ENCODE measurements at places on chromosomes 7 and 10.

DNA sequence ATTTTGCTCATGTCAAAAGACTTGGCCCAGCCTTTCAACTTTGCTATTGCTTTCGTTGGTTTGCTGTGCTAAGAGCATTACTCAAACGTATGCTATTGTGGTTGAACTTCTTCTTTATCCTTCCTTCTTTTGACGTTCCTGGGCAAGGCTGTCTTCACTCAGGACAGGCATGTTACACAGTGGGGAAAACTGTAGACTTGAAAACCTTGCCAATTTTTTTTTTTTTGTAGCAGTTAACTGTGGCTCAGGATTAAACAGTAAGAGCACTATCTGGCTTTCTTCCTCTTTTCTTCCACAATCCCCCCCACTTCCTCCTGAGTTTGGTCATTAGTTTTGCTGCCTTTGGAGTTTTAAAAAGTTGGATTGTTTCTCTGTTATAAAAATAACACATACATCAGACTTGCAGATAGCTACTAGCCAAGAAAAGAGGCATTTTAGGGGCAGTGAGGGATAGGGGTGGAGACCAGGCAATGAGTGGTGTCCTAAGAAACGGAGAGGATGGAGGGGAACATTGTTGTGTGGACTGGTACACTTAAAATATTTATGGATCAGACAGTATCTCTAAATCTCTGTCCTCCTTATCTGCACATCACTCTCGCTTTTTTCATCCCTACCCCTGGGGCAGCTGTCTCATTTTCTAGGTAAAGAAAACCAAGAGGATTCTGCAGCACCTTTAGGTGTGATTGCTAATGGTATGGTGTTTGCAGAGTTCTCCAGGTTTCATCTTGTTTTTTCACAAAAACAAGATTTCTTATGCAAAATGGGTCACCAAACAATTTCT lies 181.7 kb downstream of the LRMDA start:
- no peak for DNase-seq

- no peak for DNase-seq
Measured at GRCh38 chr10:13973742-13974141, 357.0 kb downstream of the FRMD4A start.

GRCh38 chr7:17411922-17412321 lies 113.5 kb downstream of the AHR start:
- DNase-seq: no peak

DNA sequence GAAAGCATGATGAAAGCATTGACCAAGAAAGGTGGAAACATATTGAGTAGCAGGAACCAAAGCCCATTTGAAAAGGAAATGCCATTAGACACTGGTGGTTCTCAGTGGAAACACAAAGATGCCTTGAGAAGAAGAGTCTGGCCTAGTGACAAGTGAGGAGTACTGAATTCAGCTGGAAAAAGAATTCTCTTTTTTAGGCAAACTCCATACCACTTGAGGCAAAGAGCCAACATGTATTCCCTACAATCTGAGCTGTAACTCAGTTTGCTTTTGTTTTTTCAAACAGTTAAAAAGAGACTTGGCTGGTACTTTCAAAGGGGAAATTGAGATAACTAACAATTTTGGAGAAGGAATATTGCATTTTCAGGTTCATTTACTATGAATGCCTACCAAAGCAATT lies 624.0 kb downstream of the NRG3 start:
- no peak for DNase-seq

- DNase-seq: no peak
Measured at GRCh38 chr10:121556918-121557573, 41.2 kb downstream of the FGFR2 start.

- no peak for DNase-seq
Measured at GRCh38 chr10:64535131-64535867, 1014.1 kb downstream of the REEP3 start.
